NCI-H1694 (cell line): ENCODE measurements at places on chromosomes 2 and 18.

- no peak for DNase-seq
Observed at GRCh38 chr18:23553887-23554286, 32.4 kb downstream of the NPC1 start.

DNA sequence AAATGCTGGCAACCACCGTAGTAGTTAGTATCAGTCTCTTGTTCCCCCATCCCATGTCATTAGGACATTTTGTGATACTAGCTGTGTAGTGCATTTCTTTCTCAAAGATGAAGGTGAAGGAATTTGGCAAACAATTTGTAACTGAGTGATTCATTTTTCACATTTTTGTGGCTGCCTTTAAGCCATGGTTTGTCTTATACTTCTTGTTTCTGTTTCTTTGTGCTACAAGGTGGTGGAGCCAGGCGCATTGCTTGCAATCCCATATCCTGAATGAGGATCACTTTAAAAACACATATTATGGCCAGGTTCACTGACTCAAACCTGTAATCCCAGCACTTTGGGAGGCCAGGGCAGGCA, 40.6 kb downstream of the GPD2 start:
- DNase-seq: no peak

GRCh38 chr18:32974421-32975162, 201.8 kb upstream of the KLHL14 start:
- DNase-seq: no peak

DNA sequence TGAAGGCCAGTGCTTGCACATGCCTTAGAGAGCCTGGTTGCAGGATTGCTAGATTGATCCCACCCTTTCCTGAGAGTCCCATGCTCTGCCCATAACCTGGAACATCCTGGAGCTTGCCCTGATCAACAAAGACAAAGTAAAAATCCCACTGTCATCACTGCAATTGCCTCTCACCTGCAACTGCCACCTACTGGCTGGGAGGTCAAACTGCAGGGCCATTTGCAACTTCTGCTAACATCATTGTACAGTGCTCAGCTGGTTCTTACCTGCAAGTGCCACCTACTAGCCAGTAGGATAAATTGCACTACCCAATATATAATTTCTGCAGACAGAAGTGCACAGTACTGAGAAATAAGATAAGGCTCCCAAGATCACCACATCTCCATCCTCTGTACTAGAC, 947.5 kb downstream of the CPS1 start:
- DNase-seq: no peak

- DNase-seq: no peak
Observed at GRCh38 chr18:35620765-35621164, 39.2 kb downstream of the GALNT1 start.

- DNase-seq: no peak
Observed at GRCh38 chr2:235945608-235946140, 222.5 kb downstream of the GBX2 start.

GRCh38 chr2:131125195-131125757, 20.1 kb downstream of the PLEKHB2 start:
- DNase-seq: no peak

- no peak for DNase-seq
Observed at GRCh38 chr2:71336384-71336783, 4.8 kb downstream of the ZNF638 start.

- no peak for DNase-seq
Observed at GRCh38 chr18:10453261-10453805, 1.1 kb upstream of the APCDD1 start.

DNA sequence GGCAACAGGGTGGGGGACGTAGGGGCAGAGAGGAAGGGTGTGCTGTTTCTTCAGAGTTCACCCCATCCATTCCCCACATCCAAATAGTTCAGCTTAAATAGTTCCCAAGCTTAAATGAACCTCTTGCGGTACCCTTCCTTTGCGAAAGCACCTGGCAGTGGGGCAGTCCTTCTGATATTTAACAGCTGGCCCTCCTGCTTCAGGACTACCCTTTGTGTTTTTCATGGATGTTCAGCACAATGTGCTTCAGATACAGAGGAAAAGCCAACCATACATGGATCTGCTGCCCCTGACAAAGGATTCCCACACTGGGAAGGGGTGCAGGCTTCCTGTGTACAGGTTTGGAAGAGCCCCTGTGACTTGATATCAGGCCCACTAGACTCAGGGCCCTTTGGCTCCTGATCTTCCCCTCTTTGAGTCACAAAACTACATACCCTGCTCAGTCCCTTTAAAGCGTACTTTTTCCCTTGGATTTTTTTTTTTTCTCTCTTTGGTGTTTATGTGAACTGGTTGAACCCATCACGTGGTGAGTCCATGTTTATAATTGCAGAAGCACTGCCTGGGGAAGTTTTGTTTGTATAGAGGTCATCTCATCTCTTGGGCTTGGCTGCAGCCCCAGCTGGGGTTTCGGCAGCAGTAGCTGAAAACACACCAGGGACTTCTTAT, 45.3 kb upstream of the IGFBP5 start:
- DNase-seq: no peak

DNA sequence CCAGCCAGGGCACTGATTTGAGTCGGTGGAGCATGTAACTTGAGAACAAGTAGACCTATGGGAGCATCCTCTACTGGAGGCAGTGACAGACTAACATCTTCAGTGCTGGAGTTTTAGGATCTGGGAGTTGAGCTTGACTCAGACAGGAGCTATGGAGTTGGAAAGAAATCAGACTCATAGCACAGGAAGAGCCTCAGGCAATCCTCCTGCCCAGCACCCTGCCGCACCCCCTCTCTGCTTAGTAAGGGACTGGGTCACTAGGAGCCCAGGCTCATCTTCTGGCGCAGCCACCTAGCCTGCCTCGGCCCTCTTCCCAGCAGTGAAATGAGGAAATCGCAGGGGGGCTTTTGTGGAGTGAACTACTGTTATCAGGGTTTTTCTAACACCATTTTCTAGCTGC, 3.6 kb downstream of the ARID5A start:
- no peak for DNase-seq

- no peak for DNase-seq
Observed at GRCh38 chr2:227473122-227473461, 1.1 kb downstream of the AGFG1 start.

DNA sequence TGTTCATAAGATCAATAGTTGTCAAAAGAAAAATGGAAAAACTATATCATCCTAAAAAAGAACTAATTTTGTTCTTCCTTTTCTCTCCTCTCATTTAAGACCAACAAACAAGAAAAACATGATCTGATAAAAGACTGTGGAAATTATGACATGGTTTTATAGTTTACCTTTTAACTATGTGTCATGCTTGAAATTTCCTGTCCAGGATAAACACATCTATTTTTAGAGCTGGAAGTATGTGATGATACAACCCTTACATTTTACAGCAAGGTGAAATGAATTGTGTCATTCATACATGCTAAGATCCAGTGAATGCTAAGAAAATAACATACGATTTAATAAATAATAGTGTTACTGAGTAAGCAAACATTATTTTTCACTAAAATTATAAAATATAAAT, 89.9 kb downstream of the GULP1 start:
- DNase-seq: no peak

GRCh38 chr2:216159144-216159543, 50.0 kb downstream of the XRCC5 start:
- no peak for DNase-seq
